ENCODE measurements at places on chromosomes 3 and 15. TPM values are rescaled to one million over a fixed set of nuclear protein-coding genes. Genes with fewer than 3 reads are reported as not detected.
A peak's percentile ranks its signal among the peaks of the same experiment; 100 is the strongest.

DNA sequence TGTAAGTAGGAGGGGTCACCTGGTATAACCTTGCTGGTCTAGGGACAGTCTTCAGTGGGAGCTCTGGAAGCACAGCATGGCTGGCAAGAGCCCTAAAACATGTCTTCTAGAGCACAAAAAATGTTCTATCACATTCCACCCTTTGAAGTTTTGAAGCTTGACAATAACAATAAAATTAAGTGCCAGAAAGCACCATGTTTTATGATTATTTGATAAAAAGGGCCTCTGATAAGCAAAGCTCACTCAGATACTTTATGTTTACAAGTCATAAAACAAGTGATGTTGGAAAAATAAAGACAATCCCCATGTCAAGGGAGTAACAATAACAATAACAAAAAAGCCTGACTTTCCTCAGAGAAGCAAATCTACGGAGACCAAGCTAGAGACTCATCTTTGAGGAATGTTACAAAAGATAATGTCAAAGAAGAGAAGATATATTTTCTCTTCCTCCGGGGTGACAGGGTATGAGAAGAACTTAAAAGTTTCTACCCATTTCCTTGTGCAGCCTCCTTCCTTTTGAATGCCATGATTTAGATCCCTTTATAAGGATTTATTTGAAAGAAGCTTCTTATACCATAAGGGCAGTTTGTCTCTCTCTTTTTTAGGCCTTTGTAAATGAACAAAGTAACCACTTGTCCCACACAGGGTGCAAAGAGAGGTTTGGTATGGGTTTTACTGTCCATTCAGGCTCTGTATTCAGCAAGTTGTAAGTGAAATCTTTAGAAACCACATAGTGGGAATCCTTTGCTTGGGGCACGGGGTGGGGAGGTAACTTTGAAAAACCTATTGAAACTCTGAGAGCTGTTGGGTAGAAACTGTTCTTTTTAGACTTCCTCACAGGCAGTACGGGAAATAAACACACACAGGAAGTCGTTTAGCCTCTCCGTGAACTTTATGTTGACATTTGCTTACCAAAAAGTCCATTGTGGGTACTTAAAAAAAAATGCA lies 109.6 kb upstream of the RBMS3 start:
- DNase-seq: no peak

DNA sequence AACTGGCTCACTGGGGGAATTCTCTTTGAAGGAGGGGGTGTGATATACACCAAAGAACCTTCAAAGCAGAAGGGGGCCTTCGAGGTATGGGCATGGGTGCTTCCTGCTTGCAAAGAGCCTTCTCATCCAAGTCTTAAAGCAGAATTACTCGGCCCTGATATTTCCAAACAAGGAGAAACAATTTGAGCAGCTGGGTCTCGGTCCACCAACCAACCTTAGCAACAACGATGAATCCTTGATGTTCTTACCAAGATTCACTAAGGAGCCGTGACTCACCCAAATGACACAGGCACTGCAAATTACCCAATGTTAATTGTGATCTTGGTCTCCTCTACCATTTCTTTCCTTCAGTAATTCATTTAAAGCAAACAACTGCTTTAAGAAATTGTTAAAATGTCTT lies 7.7 kb downstream of the HOMER2 start:
- no peak for DNase-seq

GRCh38 chr3:150180334-150180733 lies 209.6 kb upstream of the PFN2 start:
- DNase-seq: no peak

GRCh38 chr3:105791919-105792786 lies 76.7 kb downstream of the CBLB start:
- peak; percentile 83 for DNase-seq

DNA sequence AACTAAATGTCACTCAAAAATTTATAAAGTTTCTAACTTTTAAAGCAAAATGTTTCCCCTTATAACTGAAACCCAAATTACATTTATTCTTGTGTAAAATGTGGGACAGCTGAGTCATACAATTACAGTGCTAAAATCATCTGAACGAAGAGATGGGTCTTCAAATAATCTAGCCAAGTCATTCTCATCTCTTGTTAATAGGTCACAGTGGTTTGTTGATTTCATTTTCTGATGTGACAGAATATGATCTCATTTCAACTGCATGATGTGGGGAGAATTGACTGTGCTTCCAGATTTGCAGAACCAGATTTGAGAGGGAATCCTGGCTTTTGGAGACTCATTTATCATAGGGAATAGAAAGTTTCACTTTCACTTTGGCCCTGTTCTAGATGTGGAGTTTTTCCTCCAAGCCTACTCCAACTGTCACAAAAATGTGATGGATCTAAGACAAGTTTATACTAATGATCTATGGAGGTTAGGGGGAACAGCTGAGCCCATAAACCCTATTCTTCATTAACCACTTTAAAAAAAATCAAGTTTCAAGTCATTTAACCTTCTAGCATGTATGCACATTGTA lies 685.0 kb downstream of the PDCD6IP start:
- no peak for DNase-seq

DNA sequence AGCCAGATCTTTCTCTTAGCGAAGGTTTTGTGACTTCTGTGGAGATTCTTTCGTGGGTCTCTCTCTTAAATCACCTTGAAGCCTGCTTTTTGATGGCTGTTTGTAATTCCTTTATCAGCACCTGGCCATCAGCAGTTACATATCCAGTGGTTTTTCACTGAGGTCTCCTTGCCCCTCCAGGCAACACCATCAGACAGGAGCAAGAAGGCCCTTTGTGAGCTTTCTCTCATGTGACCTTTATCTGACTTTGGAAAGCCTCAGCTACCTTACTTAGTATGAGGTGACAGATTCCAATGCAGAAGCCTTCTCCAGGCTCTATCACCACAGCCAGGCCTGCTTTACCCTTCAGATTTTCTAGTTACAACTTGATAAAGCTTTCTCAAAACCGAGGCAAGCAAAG lies 30.0 kb upstream of the P3H2 start:
- DNase-seq: no peak

- no peak for DNase-seq
Observed at GRCh38 chr15:52255008-52255407, 40.6 kb downstream of the MYO5C start.

Gene BFSP2
- not detected for polyA plus RNA-seq

DNA sequence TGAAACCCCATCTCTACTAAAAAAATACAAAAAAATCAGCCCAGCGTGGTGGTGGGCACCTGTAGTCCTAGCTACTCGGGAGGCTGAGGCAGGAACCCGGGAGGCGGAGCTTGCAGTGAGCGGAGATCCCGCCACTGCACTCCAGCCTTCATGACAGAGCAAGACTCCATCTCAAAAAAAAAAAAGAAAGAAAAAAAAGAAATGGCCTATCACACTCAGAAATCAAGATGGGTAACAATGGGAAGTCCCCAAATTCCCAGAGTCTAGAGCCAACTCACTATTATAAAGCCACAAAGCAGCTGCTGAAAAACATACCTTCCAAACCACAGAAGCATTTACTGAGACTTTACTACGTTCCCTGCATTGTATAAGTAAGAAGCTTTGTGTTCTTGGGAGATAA lies 7.5 kb downstream of the HDGFL3 start:
- DNase-seq: no peak

Gene SMCO1
- 11.4 TPM for polyA plus RNA-seq

Gene BNIP2
- polyA plus RNA-seq: 39.0 TPM

DNA sequence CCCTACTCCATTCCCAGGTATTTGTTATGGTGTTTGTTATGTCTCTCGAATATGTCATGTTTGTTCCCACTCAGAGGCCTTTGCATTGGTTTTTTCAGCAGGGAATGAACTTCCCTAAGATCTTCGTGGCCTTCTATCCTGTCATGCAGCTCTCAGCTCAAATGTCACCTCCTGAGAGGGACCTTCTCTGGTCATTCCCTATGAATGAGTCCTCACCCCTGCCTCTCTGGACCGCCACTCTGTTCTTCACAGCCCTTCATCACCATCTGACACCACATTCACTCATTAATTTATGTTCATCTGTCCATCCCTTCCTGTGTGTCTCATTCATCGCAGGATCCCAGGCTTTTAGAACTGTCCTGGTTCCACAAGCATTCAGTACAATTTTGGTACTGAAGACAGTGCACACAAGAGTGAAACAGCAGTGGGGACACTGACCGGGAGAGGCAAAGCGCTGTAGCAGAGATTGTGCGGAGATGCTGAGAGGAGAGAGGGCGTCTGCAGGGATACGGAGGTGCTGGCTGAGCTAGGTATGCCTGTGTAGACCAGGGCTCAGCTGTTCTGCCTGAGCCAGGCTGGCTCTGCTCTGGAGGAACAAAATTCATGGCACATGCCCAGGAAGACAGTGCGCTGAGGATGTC lies 132.3 kb downstream of the CHCHD6 start:
- no peak for DNase-seq

GRCh38 chr3:133112666-133113065 lies 74.5 kb downstream of the TMEM108 start:
- DNase-seq: no peak

DNA sequence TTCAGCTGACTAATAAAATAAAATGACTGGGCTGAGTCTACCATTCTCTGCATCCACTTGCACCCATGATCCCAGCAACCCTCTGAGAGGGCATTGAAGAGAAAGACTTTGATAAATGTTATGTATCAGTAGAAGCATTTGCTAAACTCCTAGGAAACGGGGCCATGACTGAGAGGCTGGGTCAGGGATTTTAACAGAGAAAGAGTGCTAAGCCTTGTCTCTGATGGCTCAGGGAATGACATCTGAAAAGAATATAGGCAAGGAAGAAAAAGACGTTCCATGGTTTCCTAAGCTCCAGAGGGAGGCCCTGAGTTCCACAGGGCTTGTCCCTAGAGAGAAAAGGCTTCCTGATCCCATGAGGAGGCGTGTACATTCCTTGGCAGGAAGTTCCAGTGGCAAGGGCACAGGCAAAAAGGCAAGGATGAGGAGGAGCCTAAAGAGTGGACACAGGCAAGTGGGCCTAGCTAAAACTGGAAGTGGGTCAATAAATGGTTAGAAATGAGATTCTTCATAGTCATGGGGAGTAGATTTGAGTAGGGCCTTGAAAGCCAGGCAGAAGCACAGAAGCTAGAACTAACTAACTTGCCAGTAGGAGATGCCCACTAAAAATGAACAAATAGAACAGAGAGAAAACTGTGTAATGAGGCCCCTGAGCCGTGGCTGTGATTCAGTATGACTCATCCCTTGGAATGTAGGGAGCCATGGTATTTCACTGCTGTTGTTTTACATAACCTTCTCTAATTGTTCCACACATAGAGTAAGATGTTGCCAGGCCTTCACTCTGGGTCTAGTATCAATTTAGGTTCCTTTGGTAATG lies 44.9 kb upstream of the MANF start:
- no peak for DNase-seq

GRCh38 chr3:43162230-43163084 lies 56.6 kb upstream of the POMGNT2 start:
- no peak for DNase-seq

Gene LARP6
- polyA plus RNA-seq: 5.2 TPM

Gene TOMM70
- 76.1 TPM for polyA plus RNA-seq

GRCh38 chr15:88118741-88119140 lies 137.8 kb downstream of the NTRK3 start:
- DNase-seq: no peak

DNA sequence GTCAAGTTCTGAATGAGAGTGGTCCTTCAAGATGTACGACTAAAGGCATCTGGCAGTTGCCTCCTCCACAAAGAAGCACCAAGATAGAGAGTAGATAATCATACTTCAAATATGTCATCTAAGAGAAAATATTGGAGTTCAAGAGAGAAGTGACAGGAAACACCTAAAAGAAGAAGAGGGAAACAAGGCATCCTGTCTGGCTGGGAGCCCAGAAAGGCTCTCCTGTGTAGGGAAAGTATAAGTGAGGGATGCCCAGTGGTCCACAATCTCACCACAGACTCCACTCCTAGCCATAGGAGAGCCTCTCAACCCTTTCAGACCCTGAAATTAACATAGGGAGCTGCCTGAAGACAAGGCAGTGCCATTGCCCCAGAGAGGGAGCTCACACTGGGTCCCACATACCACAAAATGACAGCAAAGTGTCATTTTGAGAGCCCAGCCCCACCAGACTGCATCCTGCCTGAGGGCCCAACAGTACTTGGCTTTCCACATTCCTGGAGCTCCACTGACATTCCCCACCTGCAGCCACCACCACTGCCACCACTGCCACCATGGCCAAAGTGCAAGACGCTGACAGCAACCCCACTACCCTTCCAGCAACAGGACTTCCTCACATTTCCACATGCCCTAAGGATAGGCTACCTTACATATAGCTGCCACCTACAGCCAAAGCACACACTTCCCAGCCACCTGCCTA lies 210.6 kb downstream of the ATP8B4 start:
- DNase-seq: no peak

DNA sequence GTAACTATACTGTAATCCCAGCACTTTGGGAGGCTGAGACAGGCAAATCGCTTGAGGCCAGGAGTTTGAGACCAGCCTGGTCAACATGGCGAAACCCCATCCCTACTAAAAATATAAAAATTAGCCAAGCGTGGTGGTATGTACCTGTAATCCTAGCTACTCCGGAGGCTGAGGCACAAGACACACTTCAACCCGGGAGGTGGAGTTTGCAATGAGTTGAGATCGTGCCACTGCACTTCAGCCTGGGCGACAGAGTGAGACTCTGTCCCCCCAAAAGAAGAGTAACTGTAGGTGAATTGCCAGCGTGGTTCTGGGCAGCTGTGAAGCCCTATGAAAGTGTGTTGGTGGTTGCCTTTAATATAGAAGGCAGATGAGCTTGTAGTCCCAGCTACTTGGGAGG lies 95.9 kb downstream of the SLCO3A1 start:
- DNase-seq: no peak

DNA sequence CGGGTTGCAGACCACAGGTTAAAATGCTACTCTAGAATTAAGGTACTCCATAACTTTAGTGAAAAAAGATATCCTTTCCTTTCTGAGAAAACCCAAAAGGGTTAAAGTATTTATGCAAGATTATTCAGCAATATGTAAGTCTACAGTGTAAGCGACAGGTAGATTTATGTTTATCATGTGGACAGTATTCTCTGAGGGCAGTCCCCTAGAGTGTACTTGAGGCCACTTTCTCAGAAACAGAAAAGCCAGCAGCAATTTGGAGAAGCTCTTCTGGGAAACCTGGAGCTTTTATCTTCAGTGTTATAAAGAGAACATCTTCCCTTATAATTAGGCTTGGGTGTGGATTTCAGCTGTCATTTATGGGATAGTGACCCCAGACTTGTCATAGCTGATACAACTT lies 8.9 kb downstream of the ST3GAL6 start:
- DNase-seq: no peak

Data from psoas muscle (tissue), 8 donors.